Stimulated activated CD8-positive, alpha-beta memory T cell treated with anti-CD3 and anti-CD28 coated beads, Interleukin-15, amount 100 ng/mL, for 24 hours (primary cell): ENCODE measurements at places on chromosomes 4 and X.

DNA sequence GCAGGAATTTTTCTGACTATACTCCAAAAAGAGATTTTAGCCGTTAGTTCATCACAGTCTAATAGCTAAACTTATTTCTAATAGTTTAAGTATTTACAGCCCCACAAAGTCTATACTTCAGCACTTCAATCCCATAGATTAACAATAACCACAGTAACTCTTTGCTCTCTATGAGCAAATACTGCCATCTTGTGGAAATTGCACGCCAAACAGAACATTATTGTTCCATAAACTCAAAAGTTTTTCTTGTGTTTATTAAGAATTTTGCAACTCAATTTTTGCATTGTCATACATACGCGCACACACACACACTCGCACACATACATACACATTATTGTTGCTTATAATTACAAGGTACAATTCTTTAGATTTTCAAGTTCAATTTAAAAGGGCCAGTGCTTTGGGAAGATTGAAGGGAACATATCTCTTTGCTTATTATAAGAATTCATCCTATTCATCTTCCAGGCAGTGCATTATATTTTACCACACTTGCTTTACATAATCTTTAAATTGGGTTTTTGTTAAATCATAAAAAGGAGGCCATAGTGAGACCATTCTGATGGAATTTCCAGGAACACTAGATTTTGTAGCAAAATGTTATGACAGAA lies 63.8 kb upstream of the ATOH1 start:
- no peak for DNase-seq

DNA sequence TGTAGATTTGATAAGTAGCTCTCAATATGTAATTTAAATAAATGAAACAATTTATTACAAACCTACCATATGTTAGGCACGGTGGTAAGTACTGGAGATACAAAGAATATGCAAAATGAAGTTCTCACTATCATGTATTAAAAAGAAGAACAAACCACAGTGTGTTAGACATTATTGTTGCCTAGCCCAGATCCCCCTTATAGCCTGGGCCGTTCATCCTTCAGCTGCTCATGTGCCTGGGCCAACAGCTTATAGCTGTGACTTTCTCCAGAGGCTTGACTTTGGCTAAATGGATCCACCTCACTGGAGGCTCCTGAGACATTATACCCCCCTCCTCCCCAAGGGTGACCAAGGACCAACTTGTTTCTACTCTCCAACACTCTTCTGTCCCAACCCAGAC lies 29.8 kb upstream of the CCNG2 start:
- no peak for DNase-seq

DNA sequence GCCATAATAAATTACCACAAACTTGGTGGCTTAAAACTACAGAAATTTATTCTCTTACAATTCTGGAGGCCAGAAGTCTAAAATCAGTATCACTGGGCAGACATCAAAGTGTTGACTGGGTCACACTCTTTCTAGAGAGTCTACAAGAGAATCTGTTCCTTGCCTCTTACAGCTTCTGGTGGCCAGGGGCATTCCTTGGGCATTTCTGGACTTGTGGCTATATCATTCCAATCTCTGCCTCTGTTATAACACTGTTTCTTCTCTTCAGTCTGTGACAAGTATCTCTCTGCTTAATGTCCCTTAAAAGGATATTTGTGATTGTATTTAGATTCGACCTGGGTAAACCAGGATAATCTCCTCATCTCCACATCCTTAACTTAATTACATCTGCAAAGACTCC lies 207.3 kb upstream of the DCAF8L1 start:
- DNase-seq, result no peak

DNA sequence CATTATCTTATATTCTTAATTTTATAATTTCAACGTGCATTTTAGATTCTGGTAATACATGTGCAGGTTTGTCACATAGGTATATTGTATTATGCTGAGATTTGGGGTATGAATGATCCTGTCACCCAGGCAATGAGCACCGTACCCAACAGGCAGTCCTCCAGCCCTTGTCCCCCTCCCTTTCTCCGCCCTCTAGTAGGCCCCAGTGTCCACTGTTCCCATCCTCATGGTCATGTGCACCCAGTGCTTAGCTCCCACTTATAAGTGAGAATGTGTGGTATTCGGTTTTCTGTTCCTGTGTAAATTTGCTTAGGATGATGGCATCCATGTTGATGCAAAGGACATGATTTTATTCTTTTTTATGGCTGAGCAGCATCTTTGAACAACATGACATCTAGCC lies 70.6 kb downstream of the RNF150 start:
- no peak for DNase-seq

DNA sequence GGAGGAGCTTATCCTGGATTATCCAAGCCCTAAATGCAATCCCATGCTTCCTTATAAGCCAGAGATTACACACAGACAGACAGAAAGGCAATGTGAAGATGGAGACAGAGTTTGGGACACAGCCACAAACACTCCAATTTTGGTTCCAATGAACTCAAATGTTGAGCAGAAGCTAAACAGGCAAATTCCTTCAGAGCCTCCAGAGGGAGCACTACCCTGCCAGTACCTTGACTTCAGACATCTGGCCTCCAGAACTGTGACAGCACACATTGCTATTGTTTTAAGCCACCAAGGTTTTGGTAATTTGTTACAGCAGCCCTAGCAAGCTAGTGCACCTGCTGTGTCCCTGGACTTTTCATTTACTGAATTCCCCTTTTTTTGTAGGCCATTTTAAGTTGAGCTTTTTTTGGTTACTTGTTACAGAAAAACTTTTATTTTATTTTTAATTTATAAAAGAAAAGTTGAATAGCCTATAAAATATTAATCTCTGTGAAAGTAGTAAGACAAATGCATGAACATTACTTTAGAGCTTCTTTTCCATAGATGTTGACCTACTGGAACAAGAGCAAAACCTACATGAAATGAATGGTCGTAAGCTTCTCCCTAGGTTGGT lies 33.4 kb upstream of the SRD5A3 start:
- no peak for DNase-seq

GRCh38 chrX:65300104-65300809 lies 234.3 kb downstream of the LAS1L start:
- no peak for DNase-seq

DNA sequence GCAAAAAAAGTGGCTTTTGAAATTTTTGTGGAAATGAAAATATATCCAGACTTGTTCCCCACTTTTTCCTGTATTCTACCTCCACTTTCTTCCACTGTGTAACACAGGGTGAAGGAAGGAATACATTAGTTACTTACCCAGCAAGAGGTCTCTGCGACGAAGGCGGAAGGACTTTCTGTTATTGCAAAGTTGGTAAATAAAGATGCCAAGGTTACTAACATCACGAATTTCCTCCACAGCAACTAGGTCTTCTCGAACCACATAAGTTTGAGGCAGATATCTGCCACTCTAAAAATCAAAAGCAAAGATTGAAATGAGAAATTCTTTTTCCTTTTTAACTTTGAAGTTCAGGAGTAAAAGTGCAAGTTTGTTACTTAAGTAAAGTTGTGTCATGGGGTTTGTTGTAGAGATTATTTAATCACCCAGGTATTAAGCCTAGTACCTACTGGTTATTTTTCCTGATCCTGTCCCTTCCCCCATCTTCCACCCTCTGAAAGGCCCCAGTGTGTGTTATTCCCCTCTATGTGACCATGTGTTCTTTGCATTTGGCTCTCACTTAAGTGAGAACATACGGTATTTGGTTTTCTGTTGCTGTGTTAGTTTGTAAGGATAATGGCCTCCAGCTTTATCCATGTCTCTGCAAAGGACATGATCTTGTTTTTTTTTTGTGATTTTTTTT lies 5.8 kb downstream of the ITM2A start:
- DNase-seq, result no peak

- no peak for DNase-seq
These were observed 324.1 kb downstream of the DHX15 start for GRCh38 chr4:24260133-24260715.

- DNase-seq, result peak; percentile 2
These were observed 217.9 kb downstream of the CENPC start for GRCh38 chr4:67327245-67328017.

DNA sequence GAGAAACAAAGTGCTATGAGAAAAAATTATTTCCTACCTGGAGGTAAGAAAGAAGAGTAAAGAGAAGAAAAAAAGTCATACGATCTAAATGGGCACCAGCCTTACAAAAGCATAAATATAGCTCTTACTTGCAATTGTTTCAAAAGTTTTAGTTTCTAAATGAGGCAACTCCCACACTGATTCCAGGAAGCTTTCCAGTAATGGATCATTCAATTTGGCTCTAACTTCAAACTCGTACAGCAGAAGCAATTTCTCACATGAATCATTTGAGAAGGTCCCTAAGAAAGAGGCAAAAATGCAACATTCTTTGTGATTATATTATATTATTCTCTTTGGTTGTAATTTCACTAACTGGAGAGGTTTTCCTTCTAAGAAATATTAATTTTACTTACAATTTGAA lies 109.9 kb downstream of the DLG3 start:
- DNase-seq, result no peak

- no peak for DNase-seq
These were observed 77.8 kb downstream of the SORBS2 start for GRCh38 chr4:185734214-185734613.

DNA sequence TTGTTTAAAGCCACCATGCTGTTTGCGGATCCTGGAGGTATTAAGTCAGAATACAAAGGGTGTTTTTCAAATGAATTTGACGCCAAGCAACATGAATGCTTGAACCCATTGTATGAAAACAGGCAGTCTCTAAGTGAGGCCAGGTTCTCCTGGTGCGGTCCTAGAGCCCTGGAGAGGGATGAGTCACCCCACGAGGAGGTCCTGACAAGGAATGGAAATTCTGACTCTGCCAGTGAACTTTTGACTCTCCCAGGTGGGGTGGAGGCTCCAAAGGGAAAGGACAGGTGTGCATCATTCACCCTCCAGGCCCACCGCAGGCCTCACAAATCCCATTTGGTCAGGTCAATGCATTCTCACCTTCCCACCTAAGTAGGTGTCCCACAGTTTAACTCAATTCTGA lies 1.5 kb downstream of the TRIM2 start:
- DNase-seq, result no peak

GRCh38 chr4:41214136-41214824 lies at the start of gene APBB2:
APBB2 (minus strand) TSS chr4:41214542; CDS start chr4:41033254, 181,288 bp downstream.
- DNase-seq, result peak; percentile 25

GRCh38 chr4:26462874-26463273 lies 27.4 kb downstream of the CCKAR start:
- no peak for DNase-seq

- no peak for DNase-seq
These were observed 39.2 kb downstream of the USP11 start for GRCh38 chrX:47272013-47272408.

DNA sequence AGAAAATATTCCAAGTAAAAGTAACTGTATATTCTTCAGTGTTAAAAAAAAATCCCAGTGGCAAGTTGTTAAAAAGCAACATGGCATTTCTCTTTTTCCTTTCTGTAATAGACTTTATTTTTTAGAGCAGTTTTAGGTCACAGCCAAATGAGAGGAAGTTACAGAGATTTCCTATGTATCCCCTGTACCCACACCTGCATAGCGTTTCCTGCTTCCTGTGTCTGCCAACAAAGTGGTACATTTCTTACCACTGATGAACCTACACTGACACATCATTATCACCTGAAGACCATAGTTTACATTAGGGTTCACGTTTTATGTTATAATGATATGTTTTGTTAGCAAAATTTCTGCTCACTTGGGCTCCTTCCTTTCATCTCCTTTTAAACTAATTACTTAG lies 124.7 kb downstream of the GPAT3 start:
- DNase-seq, result no peak

DNA sequence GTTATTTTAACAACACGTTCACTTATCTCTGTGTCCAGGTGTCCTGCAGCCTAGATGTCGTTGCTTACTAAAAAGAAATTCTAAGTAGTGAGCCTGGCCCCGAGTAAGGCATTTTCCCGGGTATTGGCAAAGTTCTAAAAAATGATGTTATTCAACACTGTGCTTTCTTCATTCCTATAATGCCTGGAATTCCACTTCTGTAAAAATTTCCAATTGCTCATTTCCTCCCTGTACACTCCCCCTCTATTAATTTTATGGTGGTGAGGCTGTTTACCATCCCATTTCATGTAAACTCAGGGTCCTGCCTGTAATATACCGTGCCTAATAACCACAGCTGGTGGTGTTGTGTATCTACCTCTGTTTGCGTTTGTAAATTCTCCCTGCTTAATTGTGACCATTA lies 14.2 kb downstream of the BST1 start:
- DNase-seq, result no peak

DNA sequence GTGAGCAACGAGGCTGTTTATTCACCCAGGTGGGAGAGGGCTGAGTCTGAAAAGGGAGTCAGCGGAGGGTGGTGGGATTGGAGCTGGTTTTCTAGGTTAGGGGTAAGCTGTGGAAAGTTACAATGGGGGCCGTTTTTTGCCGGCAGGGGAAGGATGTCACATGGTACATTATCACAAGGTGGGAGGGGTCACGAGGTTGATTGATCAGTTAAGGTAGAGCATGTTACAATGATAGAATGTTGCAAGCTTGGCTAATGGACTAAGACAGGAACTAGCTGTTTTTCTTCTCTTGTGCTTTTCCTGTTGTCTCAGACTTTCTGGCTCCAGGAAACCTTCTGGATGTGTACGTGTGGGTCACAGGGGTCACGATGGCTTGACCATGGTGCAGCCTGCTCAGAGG lies 536.3 kb upstream of the HTR2C start:
- DNase-seq, result no peak

GRCh38 chr4:19026281-19026680 lies 1004.7 kb upstream of the LCORL start:
- DNase-seq, result no peak

- no peak for DNase-seq
These were observed 789.2 kb downstream of the KLHL13 start for GRCh38 chrX:117327373-117327772.

- DNase-seq, result no peak
These were observed 36.0 kb downstream of the GAB3 start for GRCh38 chrX:154714925-154715324.

- no peak for DNase-seq
These were observed 55.0 kb downstream of the PAPSS1 start for GRCh38 chr4:107665001-107665400.

GRCh38 chr4:620201-620600 lies 5.2 kb upstream of the PDE6B start:
- DNase-seq, result no peak

- no peak for DNase-seq
These were observed 55.5 kb upstream of the AFAP1 start for GRCh38 chr4:7995135-7995534.

DNA sequence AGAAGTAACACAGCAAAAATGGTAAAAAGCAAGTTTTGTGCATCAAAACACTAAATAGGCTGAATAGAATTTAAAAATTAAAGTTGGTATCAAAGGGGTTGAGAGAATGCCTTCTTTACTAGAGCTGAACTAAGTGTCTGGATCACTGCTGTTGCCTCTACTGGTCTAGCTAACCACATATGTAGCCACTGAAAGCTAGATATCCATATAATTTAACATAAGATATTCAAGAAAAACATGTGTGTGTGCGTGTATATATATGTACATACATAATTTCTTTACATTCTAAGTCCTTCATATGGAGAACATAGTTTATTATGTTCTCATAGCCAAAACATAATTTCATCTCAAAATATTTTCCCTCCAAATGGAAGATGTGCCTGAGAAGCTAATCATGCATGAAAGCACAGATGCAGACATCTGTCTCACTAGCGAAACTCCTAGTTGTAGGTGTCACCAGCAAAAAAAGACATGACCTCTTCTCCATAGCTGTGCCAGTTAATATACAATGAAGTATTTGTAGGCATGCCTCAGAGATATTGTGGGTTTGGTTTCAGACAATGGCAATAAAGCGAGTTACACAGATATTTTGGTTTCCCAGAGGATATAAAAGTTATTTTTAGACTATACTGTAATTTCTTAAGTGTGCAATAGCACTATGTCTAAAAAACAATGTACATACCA lies 47.3 kb downstream of the PDE5A start:
- DNase-seq, result no peak
